ENCODE measurements at places on chromosomes 6 and 20.

DNA sequence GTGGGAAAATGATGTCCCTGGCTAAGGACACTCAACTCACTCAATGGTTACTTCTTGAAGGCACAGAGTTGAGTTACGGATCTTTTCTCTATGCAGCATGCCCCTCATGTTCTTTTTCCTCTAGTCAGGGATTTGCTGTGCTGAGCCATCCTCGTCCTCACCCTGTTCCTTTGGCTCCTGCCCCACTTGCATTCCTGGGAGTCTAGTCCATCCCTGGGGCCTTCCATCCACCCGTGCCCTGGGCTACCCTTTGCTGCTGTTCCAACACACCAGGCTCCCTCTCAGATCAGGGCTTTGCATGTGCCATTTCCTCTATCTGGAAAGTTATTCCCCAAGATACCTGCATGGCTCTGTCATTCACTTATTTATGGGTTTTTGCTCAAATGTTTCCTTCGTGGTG is 13.3 kb upstream of the KCNG1 start:
- DNase-seq: no peak

- no peak for DNase-seq
These were observed 525.9 kb upstream of the EYS start for GRCh38 chr6:66232890-66233289.

GRCh38 chr20:53677447-53678314 is 84.0 kb upstream of the ZNF217 start:
- DNase-seq: peak; percentile 70

DNA sequence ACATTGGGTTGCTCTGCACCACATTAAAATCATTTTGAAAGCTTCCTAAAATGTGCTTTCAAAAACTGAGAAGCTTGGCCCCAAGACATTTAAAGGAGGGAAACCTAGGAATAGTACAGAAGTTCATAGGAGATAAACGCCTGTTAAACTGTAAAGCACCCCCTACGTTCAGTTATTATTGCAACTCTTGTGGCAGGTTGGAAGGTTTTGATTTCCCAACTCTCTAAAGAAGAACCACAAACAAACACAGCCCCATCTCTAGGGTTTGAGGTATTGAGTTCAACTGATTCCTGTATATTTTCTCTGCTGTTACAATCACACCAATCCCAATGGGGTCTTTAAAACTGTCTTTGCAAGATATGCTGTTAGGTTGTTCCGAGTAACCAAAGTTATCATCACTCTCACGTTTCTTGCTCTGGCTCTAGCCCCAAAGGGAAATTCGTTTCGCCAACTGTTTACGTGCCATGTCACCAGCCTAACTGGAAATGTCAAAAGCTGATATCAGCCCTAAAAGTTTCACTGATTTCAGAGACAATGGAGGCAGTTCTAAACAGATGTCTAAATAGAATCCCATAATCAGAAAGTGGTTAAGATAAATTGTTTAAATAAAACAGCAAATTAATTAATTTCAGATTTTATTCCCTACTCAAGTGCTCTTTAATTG is 12.1 kb downstream of the TFAP2A start:
- no peak for DNase-seq

DNA sequence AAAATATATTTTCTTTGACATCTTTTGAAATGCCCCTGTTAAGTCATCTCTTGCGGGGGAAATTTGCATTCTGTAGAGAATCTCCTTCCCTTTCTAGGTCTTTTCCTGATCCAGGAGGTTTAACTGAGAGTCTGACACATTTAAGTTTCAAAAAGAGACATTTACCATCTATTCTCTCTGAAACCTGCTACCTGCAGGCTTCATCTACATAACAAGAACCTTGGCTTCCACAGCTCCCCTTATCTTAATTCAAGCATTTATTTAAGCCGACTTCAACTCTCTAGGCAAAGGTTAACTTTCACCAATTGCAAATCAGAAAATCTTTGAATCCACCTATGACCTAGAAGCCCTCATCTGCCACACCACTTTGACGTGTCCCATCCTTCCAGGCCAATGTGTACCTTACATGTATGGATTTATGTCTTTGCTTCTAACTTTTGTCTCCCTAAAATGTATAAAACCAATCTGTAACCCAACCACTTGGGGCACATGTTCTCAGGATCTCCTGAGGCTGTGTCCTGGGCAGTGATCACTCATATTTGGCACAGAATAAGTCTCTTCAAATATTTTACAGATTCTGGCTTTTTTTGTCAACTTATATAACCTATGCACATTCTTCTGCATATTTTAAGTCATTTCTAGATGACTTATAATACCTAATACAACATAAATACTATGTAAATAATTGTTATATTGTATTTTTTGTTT is 666.7 kb downstream of the UTRN start:
- DNase-seq: no peak

- DNase-seq: no peak
These were observed 43.2 kb downstream of the PHIP start for GRCh38 chr6:79034865-79035264.

- DNase-seq: no peak
These were observed 43.8 kb upstream of the DSE start for GRCh38 chr6:116326996-116327395.

GRCh38 chr6:50929323-50929722 is 110.7 kb downstream of the TFAP2B start:
- no peak for DNase-seq

- DNase-seq: no peak
These were observed 26.2 kb downstream of the FOXF2 start for GRCh38 chr6:1415416-1416063.

DNA sequence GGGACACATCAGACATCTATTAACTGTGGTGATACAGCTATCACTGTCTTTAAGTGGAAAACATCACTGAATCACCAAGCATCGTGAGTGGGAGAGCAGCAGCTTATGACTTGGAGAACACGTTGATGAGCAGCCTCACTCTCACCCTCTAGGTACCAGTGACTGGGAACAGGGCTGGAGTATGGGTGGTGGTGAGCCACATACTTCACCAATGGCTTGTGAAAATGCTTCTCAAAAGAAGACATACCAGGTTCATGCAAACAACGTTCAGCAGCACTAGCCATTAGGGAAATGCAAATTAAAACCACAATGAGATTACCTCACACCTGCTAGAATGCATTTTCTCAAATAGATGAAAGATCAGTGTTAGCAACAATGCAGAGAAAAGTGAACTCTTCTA is 25.3 kb downstream of the SNX5 start:
- DNase-seq: no peak

GRCh38 chr6:66198062-66198624 is 491.1 kb upstream of the EYS start:
- no peak for DNase-seq

DNA sequence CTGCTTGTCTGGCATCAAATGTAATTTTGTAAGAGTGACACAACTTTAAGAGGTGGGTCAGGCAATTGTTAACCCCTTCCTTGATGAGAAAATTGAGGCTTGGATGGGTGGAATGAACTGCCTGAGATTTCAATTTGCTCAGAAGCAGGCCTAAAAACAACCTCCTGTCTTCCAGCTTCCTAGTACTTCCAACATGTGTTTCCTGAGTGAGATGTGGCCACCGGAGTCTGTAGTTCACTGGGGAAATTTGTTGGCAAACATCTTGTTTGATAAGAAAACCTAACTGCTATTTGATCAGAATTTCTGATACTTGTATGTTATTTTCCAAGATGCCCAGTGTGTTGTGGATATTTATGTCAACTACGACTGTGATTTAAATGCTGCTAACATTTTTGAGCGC is 51.3 kb downstream of the ARFGEF2 start:
- no peak for DNase-seq

DNA sequence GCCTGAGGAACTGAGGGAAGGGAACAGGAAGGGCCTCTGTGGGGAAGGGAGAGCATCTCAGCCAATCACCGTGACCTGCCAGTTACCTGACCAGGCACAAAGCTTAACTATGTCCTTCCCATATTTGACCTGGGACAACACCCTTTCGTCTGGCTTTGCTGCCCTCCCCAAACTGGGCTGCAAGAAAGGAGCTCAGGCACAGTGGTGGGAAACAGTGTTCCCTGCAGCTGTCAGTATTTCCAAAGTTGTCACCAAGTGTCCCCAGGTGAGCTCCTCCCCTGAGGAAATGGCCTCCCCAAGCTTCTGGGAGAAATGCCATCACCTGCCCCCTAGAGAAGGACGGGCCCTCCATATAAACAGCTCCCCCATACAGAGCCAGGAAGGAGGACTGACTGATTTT is 17.9 kb downstream of the NCR2 start:
- no peak for DNase-seq

GRCh38 chr6:699319-699718 is 6.4 kb upstream of the EXOC2 start:
- no peak for DNase-seq

GRCh38 chr20:32672394-32672981 is 1.3 kb downstream of the C20orf203 start:
- no peak for DNase-seq

GRCh38 chr20:52926505-52926904 is 45.7 kb upstream of the TSHZ2 start:
- no peak for DNase-seq

GRCh38 chr6:686497-686896 is 6.4 kb downstream of the EXOC2 start:
- no peak for DNase-seq

DNA sequence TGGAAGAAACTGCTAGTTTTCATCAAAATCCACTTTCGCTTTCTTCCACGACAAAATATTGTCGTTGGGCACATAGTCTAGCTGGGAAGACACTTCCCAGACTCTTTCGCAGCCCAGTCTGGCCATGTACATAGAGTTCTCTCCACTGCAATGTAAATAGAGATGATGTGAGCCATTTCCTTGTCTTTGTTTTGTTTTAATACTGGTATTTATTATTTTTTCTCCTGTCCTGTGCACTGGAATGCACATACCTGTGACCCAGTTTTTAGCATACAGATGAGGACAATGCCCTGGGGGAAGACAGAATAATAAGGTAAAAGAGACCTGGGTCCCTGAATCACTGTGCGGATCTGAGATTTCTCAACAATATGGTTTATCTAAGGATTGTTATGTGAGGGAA is 149.5 kb upstream of the BMP5 start:
- DNase-seq: no peak

DNA sequence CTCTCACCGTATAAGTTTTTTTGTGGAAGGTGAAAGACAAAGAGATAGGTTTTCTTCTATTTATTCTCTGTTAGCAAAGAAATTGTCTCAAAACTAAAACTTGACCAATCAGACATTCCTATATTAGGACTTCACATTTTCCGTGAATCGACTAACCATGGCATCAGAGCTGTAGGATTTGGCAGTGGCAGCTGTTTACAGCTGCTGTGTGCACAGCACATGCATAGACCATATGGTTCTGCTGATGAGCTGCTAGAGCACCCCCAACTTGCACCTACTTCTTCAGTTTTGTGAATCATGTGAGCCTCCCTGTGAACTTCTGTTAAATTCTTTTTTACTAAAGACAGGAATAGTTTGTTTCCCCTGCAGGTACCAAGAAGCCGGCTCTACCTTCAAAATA is 157.9 kb downstream of the RFX6 start:
- no peak for DNase-seq

DNA sequence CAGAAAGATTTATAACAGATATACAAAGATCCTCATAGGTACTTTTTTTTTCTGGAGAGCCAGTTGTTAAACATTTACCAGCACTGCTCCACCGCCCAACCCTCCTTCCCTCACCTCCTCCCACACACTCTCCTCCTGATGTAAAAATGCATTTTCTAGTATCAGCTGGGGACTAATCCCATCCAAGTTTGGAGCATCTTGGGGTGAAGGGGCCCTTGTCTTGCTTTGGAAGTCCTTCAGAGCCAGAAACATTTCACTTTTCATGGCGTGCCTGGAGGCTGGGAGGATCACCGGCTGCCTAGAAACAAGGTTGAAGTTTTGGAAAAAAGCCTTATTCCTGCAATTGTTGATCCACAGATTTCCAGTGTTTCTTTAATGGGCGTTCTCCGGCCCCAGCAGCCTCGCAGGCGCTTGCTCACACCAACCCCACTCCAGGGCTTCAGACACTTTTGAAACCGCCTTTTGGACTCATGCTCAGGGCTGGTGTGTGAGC is 165.1 kb upstream of the AFDN start:
- DNase-seq: no peak

DNA sequence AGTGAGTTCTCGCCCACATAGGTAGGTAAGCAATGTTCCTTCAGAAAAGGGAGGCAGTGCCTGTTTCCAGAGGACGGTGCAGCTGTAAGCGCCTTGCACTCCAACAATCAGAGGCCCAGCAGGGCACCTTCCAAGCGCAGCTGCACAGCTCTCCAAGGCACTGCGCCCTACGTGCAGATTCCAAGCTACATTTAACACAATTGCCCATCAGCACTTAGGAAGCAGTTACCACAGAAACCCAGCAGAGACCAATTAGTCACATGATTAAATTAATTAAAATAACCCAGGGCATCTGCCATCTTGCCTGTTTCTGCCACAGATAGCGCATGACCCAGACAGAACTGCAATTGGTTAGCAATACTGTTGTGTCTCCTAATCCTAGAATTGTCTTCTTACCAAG is 65.5 kb downstream of the SOBP start:
- no peak for DNase-seq

GRCh38 chr20:57501461-57502335 is 23.2 kb downstream of the CTCFL start:
- DNase-seq: no peak

DNA sequence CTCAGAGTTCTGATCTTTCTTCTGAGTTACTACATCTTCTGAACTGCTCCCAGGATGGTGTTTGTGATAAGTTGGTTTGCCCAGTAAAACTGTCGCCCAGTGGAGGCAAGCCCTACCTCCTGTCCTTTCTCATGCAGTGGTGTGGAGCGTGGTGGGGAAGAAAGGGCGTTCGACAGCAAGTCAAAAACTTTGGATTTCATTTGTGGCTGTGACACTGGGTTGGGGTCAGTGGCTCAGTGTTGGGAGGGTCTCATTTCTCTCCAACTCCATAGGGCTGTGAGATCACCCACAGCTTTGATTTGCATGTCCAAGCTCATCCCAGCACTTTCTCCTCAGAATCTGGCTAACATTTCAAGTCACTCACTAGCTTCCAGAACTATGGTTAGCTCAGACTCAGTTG is 17.5 kb upstream of the SLC22A2 start:
- no peak for DNase-seq

- no peak for DNase-seq
These were observed 200.5 kb upstream of the POU3F2 start for GRCh38 chr6:98633886-98634285.

DNA sequence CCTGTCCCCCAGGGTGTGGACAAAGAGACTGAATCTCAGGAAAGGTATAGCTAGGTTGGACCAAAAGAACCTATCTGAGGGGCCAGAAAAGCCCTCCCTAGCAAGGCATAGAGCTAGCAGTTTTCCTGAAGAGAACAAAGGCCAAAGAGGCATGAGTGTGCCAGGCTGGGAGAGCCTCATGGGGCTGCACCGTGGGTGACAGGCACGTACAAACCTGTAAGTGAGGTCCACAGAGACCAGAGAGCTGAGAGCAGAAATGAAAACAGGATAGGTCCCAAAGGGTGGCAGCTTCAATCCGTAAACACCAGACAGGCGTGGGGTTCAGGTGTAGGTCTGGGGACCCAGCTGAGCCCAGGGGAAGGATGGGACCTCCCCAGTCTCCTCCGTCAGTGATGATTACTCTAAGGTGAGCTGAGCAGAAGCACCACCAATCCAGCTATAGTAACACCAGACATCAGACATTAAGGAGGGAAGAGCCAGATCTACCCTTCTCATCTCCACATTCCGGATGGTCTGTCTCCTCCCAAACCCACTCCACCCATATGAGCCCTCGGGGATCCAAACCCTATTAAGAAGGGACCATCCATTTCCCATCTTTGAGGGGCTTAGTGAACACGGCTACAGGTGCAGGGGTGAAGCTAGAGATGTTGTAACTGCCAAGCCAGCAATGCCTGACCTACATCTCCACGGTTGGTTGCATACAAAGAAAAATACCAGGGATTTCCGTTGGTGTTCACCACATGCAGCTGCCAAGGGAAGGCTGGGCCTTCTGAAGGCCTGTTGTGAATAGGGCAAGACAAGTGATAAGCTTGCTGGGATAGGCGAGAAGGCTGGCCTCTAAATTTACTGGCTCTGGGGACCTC is 38.3 kb downstream of the BCL2L1 start:
- DNase-seq: peak; percentile 8

Data from CD4-positive, alpha-beta T cell treated with Interleukin-6 for 4 hours (primary cell).